NCI-H446 (cell line): ENCODE measurements at places on chromosomes 1 and 21.

- DNase-seq, result no peak
Measured at GRCh38 chr1:95584315-95584714, 350.3 kb downstream of the RWDD3 start.

- no peak for DNase-seq
Measured at GRCh38 chr1:202987922-202988583, 19.1 kb upstream of the TMEM183A start.

GRCh38 chr21:22062472-22063139 lies 1064.4 kb downstream of the NCAM2 start:
- DNase-seq, result no peak

- DNase-seq, result no peak
Measured at GRCh38 chr1:6917067-6917466, 131.8 kb downstream of the CAMTA1 start.

- DNase-seq, result no peak
Measured at GRCh38 chr1:22540337-22540736, 23.0 kb upstream of the EPHA8 start.
